AG04450 (cell line): ENCODE measurements at places on chromosomes 1 and 21. TPM values are rescaled to one million over a fixed set of nuclear protein-coding genes. Genes with fewer than 3 reads are reported as not detected.

GRCh38 chr1:100034470-100034869 lies 64.7 kb downstream of the SLC35A3 start:
- peak; percentile 11 for DNase-seq

GRCh38 chr1:167312871-167313270 lies 92.2 kb downstream of the POU2F1 start:
- no peak for DNase-seq

Gene FCRL2
- not detected in 2 replicates for polyA plus RNA-seq

DNA sequence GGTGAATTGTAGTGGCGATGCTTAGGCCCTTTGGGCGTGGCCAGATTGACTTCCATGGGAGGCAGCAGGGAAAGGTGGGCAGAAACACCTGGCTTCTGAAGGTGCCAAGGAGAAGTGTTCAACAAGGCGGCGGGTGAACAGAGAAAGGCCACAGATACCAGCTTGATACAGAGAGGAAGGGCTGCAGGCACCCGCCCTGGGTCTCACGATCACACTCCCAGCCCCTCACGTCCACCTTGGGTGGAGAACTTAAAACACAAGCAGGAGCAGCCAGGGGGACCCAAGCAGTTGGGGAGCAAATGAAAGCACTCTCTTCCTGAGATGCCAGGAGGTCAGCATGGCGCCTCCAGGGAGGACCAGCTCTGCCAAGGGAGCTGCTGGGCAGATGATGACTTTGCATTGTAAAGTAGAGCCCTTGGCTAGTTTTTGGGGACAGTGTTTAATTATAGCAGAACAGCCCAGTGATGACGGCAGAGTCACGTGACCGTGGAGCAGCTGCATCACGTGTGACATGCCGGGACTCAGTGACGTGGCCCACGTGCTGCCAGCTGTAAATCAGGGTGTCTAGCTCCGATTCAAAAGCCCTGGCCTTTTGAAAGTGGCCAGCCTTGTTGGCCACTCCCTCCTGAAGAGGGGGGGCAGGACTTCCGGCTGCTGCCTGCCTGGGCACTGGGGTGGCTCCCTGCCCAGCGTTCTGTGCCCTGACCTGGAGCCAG lies 19.0 kb downstream of the SLC37A1 start:
- no peak for DNase-seq

DNA sequence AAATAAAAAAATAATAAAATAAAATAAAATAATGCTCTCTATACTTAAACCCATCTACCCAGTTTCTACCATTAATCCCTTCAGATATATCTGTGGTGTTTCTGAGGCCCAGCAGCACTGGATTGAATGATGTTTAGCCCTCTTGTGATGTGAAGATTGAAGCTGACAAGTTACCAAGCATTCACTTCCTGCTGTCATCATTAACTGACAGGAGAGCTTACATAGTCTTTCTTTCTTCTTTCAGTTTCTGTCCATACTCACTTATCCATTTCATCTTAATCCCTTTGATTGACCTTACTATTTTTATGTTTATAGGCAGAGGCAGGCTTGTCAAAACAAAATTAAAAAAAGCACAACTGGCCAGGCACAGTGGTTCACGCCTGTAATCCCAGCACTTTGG lies 38.8 kb upstream of the PGD start:
- DNase-seq, result no peak

Gene USP25
- 25.3 and 35.3 TPM in 2 replicates for polyA plus RNA-seq

GRCh38 chr1:41726899-41727748 lies 191.6 kb downstream of the HIVEP3 start:
- DNase-seq, result no peak

Gene TDRD5
- polyA plus RNA-seq, result not detected in 2 replicates

Gene BLACAT1
- 0.06 and 0.07 TPM in 2 replicates for polyA plus RNA-seq

Gene ATP6V1G3
- polyA plus RNA-seq, result not detected in 2 replicates
